CD4-positive, alpha-beta T cell (primary cell): ENCODE measurements at places on chromosomes 3 and 15.

DNA sequence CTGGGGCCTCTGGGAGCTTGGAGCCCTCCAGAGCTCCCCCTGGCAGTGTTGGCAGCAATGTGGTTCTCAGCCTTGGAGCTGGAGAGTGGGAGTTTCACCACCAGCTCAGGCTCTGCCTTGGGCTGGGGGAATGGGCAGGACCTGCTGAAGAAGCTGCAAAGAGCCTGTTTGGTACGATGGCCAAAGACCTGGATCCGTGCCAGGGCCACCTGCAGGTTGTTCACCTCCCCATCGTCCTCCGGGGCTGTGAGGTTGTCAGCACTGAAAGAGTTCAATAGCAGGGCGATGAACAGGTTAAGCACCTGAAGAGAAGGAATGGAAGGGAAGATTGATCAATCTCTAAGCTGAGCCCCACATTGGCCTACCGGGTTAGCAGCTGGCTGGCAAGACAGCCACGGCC lies 77.3 kb upstream of the SCN5A start:
- no peak for DNase-seq

GRCh38 chr15:95105229-95105628 lies 873.9 kb downstream of the MCTP2 start:
- no peak for DNase-seq

GRCh38 chr3:20760981-20761380 lies 575.0 kb upstream of the SGO1 start:
- DNase-seq, result no peak

DNA sequence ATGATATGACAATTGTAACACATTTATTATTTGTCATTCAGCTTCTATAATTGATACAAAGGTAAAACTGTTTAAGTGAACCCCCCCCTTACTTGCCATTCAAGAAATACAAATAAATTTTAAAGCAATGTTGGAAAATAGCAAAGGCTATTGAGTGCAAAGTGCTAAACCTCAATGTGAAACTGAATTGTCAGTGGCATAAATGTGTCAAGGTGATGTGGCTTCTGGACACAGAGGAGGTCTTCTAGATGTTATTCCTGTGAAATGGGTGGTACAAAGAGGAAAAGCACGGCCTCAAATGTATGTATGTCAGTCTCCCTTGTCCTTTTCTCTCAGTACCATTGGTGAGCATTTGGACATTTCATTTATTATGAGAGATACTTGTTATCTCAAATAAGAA lies 149.4 kb downstream of the MCTP2 start:
- DNase-seq, result no peak

DNA sequence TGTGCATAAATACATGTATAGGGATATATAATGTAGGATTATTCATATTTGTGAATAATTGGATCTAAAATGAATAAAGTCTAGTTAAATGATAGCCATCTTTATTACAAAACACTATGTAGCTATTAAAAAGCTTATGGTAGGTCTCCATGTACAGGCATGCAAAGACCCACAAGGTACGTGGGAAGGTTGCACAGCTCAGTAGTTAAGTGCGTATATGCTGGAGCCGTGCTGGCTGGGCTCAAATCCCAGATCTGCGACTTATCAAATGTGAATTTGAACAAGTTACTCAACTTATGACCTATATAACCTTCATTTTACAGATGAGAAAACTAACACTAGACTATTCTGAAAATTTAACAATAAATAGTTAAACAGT lies 100.6 kb downstream of the MYH15 start:
- DNase-seq, result no peak

DNA sequence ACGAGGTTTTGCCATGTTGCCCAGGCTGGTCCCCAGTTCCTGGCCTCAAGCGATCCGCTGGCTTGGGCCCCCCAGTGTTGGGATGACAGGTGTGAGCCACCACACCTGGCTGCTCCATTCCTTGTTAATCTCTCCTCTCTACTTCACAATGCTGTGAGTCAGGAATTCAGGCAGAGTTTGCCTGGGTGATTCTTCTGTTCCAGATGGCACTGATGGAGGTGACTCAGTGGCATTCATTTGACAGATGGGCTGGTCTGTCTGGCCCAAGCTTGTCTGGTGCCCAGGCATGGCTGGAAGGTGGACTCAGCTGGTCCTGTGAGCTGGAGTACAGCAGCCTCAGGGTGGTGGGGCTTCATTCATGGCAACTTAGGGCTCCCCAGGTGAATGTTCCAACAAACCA lies 43.2 kb downstream of the SLC6A20 start:
- DNase-seq, result no peak

GRCh38 chr3:5002174-5002870 lies 23.1 kb downstream of the BHLHE40 start:
- DNase-seq, result no peak

- no peak for DNase-seq
Observed at GRCh38 chr3:31465999-31466398, 66.7 kb upstream of the STT3B start.

- no peak for DNase-seq
Observed at GRCh38 chr3:140699516-140700231, 21.8 kb downstream of the TRIM42 start.

GRCh38 chr15:51647128-51647562 lies 24.6 kb upstream of the DMXL2 start:
- peak; percentile 44 for DNase-seq

GRCh38 chr15:56948764-56949101 lies 30.3 kb downstream of the TCF12 start:
- DNase-seq, result no peak

- DNase-seq, result no peak
Observed at GRCh38 chr3:195763843-195764825, 43.4 kb downstream of the MUC20 start.

- DNase-seq, result no peak
Observed at GRCh38 chr3:17398959-17399551, 343.4 kb downstream of the TBC1D5 start.

DNA sequence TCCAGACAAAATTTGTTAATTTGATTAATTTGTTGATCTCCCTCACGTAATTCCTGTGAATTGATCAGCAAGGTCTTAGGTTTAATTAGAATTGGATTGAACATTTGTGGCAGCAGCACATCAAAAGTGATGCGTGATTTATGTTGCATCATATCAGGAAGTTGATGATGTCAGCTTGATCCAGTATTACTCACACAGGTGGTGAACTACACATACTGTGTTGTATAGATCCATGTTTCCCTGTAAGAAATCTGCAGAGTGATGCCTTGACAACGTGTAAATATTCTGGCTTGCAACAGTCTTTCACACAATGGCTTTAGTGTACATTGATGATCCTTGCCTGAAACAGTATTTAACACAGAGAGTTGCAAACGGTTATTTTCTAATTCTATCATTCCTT lies 200.4 kb downstream of the ADAMTSL3 start:
- DNase-seq, result no peak

- DNase-seq, result no peak
Observed at GRCh38 chr15:64763462-64763861, 11.9 kb downstream of the RBPMS2 start.

GRCh38 chr3:13017361-13018042 lies 55.7 kb downstream of the IQSEC1 start:
- no peak for DNase-seq
